Fibroblast of the conjunctiva (primary cell): ENCODE measurements at places on chromosomes 2 and 18.

GRCh38 chr2:12057436-12058166 lies 311.2 kb downstream of the LPIN1 start:
- DNase-seq = no peak

GRCh38 chr18:25734336-25734735 lies 356.1 kb downstream of the SS18 start:
- DNase-seq = no peak

- DNase-seq = no peak
Observed at GRCh38 chr2:42171396-42171980, 2.3 kb downstream of the EML4 start.

- no peak for DNase-seq
Observed at GRCh38 chr18:39685303-39685902, 2119.8 kb upstream of the CELF4 start.

DNA sequence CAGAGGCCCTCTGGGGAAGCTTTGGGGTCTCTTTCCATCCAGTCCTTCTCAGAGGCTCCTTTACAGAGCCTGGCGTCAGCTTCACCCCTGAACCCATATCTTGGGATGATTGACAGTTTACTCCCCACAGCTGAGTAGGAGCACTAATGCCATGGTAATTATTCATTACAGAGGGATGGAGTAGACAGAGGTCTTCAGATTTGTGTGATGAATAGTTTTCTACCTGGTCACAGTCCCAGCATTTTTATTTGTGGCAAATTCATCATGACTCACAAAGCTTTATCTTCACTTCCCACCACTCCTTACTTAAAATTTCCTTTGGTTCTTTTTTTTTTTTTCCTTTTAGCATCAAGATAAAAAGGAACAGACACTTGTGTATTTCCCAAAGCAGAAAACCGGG lies 104.2 kb downstream of the CCDC85A start:
- no peak for DNase-seq

- no peak for DNase-seq
Observed at GRCh38 chr18:30469091-30469490, 573.5 kb downstream of the DSC3 start.

DNA sequence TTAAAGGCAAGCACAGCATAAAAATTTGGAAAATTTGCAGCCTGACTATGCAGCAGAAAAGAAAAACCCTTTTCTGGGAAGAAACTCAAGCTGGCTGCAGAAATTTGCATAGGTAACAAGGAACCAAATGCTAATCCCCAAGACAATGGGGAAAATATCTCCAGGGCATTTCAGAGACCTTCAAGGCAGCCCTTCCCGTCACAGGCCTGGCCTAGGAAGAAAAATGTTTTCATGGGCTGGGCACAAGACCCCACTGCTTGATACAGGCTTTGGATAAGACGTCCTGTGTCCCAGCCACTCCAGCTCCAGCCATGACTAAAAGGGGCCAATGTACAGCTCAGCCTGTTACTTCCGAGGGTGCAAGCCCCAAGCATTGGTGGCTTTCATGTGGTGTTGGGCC lies 717.6 kb downstream of the TDRD15 start:
- no peak for DNase-seq

GRCh38 chr18:49515516-49515915 lies 28.5 kb upstream of the C18orf32 start:
- DNase-seq = no peak

DNA sequence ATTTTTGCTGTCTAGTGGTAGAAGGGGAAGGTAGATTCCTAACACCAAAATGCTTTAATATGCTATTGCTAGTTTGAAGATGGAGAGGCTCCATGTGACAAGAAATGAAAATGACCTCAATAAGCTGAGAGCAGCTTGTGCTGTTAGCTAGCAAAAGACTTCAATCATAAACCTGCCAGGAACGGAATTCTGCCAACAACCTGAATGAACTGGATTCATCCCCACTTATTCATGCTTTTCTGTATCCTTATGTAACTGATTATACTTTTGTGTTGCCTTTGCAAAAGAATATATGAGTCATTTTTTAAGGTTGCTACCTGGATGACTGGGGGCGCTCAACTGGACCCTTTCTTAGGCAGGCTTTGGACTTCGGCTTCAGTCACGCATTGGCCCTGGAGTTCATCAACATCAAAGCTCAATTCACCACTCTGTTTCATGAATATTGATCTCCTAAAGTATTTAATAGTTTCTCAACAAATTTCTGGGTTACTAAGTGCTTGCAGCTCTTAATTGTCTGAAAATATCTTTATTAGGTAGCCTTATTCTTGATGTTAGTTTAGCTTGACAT lies 97.5 kb upstream of the KCNJ3 start:
- no peak for DNase-seq

GRCh38 chr18:13993730-13994129 lies 78.4 kb upstream of the MC2R start:
- DNase-seq = no peak

GRCh38 chr18:65725251-65726050 lies 25.4 kb upstream of the CDH7 start:
- DNase-seq = no peak

GRCh38 chr2:23386339-23387220 lies 1.6 kb downstream of the KLHL29 start:
- DNase-seq = no peak

DNA sequence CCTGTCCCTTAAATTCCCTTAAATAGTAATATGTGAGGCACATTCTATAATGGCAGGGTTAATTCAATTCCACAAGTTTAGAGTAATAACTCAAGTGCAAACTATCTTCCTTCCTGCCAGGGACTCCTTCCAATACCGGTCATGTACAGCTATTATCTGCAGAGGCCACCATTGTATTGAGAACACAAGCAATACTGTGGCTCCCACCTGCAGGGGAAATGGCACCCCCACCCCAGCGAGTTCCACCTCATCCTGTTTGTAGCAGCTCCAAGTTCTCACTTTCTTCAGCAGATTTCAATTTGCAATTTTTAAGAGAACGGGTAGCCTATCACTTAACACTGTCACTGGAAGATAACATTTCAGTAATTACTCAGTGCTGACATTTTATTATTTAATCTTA lies 172.1 kb upstream of the PID1 start:
- DNase-seq = no peak

DNA sequence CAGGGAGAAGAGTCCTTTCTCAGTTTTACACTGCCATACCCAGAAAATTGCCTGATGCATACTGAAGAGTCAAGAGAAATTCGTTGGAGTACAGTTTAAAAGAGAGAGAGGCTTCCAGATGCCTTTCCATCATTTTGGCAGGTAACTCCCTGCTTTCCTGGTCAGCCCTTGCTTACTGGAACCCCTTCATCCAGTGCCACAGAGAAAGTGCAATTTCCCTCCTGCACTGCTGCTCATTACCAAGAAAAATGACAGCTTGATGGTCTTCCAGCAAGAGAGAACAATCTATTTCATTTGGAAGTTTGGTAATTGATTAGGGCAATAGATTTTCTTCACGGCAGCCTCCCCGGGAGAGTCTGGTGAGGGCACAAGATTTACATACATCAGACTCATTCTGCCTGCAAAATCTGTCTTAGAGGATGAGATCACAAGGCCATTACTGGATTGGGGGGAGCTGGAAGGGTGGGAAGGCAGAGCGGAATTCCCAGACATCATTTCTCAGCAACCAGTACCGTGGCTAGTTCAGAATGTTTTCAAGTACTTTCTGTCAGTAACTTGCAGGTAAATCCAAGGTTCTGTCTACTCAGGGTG lies 102.8 kb upstream of the SLC14A2 start:
- DNase-seq = no peak

- DNase-seq = no peak
Observed at GRCh38 chr2:43507137-43507536, 88.7 kb downstream of the THADA start.

GRCh38 chr2:43185146-43185545 lies 41.3 kb downstream of the ZFP36L2 start:
- DNase-seq = no peak

DNA sequence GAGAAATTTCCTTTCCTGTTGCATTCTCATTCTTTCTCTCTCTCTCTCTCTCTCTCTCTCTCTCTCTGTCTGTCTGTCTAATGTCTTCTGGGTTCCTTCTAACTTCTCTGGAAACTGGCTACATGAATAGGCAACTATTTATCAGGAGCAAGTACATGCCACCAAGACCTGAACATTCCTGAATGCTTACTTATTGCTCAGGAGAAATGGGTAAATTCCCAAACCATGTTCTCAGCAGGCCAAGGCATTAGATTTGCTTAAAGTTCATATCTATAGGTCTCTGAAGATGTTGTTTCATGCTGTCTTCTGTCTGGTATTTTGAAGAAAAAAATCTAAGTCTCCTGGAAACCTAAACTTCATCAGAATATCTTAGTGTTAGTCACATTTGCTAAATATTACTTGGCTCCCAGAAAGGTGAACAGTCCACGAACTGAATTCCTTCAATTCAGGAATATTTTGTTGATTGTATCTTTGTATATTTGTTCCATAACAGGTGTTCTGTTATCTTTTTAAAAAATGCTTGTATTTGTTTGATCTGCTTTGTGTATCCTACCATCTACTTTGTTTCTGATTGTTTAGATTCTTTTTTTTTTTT lies 77.2 kb upstream of the FIGN start:
- no peak for DNase-seq

DNA sequence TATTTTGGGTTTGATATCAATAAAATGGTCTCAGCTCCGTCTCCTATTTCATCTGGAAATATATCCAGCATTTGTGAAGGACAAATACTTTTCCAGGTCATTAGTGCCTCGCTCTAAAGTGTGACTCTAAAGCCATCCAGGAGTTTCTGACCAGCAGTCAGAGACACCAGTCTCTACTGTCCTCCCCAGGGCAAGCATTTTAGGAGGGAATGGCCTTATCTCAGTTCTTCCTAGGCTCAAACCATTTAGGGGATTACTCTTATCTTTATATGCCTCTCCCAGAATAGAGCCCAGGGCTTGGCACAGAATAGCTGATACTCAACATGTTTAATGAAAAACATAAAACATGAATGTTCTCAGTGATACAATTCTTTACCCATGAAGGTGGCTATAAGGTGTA lies 187.6 kb downstream of the NAPG start:
- no peak for DNase-seq

GRCh38 chr18:65239787-65240186 lies 511.0 kb upstream of the CDH7 start:
- DNase-seq = no peak

DNA sequence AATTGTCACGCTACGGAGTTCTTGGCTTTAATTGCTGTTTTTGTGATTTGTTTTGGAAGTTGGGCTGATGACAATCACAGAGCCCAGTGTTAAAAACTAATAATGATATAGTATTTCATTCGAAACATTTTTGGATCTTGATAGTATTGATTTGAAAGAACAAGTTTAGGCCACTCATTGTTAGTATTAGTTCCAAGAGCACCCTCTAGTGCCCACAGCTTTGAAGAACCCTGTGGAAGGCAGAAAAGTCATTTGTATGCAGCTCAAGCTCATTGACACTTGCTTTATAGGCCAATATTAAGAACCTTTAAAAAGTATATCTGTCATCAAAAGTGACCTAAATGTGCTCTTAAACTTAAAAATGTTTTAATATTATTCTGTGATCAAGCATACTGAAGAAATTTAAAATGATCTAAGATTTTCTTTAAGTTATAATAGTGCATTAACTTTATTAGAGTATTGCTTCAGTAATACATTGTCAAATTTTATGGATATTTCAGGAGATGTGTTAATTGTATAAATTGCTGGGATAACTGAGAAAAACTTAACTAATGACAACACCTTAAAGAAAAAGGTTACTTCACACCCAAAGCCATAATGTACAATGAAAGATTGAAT lies 191.0 kb downstream of the GRB14 start:
- DNase-seq = peak; percentile 27

DNA sequence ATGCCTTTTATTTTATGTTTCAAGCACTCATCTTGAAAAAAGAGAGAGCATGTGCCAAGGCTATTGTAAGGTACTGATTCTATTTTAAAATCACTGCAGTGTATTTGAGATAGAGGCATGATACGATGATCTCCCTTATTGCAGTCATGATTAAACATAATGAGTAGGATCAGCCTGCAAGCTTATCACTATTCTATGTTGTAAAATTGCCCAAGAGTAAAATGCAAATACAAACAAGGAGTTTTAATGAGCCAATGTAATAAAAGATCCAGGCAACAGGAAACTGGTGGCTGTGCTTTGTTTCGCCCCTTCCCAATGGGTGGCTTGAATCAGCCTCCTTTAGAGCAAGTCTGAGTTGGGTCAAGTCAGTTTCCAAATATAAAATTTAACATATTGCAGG lies 116.4 kb upstream of the RBMS1 start:
- no peak for DNase-seq

DNA sequence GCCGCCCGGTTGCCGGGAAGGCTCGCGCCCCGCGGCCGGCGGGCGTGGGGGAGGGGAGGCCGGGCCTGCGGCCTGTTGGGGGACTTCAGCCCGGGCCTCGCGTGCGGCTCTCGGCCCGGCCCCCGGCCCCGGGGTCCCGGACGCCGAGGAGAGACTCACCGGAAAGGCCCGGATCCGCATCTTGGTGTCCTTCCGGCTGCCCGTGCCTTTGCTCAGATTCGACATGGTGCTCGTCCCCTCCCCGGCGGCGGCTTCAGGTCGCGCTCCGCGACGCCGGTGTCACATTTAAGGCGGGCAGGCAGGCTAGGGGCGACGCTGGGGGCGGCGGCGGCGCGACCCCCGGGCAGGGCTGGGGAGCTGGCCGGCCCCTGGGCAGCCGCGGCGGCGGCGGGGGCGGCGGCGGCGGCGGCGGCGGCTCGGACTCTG lies 365 bp downstream of the CUL3 start:
- no peak for DNase-seq

GRCh38 chr2:37866171-37866934 lies 58.7 kb upstream of the RMDN2 start:
- DNase-seq = no peak

GRCh38 chr2:85663594-85664565 lies 4.1 kb downstream of the SFTPB start:
- DNase-seq = no peak

DNA sequence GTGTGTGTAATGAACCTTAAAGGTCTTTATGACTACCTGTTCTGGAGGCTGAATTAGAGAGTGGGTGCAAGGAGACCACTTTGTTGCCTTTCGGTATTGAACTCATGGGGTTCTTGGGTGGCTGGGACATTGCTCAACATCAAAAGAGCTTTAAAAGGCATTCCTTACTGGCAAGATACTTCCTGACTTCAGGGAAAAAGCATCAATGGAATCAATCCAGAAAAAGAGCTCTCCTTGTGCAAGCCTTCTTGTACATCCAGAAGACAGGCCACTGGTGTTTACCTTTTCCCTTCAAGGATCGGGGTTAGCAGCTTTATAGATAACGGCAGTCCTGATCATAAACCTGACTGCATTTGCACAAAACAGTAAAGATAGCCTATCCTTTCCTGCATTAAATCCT lies 9.5 kb downstream of the PNO1 start:
- DNase-seq = no peak

DNA sequence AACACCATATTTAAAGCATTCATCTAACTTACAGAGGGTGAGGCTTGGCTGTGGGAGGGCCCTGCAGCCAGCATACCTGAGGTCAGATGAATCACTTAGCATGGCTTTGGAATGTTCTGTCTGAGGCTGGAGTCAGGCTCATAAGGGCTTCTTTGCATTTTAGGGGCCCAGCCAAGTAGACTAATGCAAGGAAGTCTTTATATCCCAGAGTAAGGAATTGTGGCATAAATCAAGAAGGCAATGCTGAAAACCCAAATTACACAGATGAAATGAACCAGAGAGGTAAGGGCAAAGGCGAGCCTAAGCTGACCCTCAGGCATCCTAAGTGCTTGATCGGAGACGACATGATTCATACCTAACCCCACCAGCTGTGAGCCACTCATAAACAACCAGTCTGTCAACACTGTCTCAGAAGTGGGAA lies 383.6 kb downstream of the DCC start:
- DNase-seq = no peak

GRCh38 chr2:151840216-151841046 lies 12.2 kb upstream of the ARL5A start:
- DNase-seq = no peak
